Nucleus accumbens (tissue), 56 donors: ENCODE measurements at places on chromosomes 4 and X.

- no peak for DNase-seq
Measured at GRCh38 chr4:53055716-53056403, 193.7 kb downstream of the RASL11B start.

DNA sequence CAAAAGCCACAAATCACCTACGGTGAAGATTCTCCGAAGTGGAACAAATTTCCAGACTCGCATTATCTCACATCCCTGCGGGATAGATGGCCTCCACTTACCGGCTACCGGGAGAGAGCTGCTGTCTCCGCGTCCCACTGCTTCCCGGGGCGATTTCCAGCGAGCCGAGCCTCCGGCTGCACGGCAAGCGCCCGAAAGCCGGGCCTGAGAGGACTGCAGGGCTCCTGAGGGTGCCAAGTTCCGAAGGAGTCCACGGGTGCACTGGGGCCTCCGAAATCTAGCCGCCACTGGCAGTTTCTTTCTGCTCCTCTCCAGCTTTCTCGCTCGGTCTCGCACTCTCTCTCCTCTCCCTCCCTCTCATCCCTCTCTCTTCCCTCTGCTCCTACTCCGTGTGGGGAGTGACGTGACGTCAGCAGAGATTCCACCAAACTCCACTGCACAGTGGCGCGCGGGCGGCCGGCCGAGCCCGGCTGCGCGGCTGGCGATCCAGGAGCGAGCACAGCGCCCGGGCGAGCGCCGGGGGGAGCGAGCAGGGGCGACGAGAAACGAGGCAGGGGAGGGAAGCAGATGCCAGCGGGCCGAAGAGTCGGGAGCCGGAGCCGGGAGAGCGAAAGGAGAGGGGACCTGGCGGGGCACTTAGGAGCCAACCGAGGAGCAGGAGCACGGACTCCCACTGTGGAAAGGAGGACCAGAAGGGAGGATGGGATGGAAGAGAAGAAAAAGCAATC, 14.0 kb upstream of the PITX2 start:
- no peak for DNase-seq

DNA sequence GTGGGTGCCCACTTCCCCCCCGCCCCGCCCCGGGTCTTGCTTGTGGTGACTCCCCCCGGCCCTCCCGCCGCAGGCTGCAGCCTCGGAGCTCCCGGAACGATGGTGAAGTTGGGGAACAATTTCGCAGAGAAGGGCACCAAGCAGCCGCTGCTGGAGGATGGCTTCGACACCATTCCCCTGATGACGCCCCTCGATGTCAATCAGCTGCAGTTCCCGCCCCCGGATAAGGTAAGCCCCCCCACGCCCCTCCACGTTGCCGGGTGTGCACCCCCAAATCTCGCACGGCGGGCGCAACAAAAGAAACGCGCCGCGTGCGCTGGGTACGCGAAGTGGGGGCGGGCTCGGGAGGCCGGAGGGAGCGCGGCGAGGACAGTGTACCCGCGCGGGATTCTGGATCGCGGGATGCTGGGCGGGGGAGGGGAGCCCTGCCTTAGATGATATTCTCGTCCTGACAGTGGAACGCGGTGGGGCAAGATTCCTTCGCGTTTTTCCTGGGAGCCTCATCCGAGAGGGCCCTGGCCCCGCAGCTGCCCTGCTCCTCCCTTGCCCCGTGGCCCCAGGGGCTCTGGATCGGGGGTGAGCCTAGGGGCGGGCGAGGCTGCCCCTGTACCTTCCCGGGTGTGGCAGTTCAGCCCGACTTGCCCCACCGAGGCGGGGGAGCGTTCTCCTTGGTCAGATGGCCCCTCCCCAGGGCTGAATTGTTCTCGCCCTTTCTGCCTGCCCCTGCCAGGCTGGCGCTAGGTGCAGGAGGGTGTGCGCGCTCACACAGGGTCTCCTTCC, 819 bp downstream of the NSG1 start:
- no peak for DNase-seq

DNA sequence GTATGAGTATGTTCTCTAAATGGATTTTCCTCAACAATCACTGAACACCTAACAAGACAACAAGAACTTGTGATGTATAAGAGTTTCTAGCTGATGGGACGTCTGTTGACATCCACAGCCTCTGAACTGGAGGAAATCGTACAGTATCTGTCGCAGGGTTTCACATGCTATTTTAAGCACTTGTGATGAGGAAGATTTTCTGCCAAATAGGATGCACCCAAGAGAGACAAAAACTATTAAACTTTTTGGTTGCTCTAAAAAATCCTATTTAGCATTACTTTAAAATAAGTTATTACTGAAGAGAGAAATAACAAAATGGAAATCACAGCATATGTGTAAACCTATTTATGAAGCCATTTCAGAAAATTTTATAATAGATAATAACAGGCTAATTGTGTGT, 356.1 kb upstream of the SLC7A11 start:
- DNase-seq = no peak

- DNase-seq = no peak
Measured at GRCh38 chr4:8838961-8839431, 32.6 kb downstream of the HMX1 start.

- no peak for DNase-seq
Measured at GRCh38 chr4:52103319-52103718, 52.2 kb downstream of the SPATA18 start.

- DNase-seq = no peak
Measured at GRCh38 chr4:29908276-29908675, 811.9 kb upstream of the PCDH7 start.

DNA sequence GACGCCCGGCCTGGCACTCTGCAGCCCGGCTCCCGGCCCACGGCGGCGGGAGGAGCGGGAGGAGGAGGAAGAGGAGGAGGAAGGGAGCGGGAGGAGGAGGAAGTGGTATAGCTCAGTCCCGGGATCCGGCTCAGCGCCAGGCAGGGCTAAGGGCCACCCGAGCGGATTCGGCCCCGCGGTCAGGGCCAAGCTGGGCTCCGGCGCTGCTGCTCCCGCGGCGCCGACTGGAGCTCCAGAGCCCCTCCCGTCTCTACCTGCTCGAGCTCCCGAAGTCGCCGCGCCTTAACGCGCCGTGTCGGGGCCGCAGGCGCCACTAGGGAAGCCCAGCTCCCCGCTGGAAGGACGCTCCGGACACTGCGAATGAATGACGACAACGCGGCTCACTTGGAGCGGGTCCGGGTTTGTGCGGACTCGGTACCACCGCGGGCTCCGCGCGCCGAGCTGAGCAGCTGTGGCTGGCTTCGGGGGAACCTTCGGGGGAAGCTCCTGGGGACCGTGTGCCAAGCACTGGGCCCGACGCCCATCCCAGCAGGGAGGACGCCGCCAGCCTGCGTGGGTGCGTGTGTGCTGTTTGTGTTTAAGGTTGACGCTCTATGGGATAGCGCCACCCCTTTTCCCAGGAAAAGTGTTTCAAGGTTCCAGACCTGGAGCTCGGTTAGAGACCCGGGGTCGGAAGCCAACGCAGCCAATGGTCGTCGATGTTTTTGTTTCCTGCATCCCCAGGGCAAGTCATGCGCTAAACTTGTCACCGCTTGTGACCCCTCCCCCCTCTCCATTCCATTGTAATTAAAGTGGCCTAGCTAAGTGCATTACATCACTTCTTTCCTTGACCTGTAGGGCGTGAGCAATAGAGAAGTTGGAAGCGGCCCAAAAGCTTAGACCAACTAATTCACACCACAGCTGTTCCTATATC, at the start of gene TBC1D9:
Gene TBC1D9, minus strand, starts transcription at position 67 of the 913 bp plus-strand sequence. CDS start 340 bp downstream, outside the sequence.
- peak; percentile 23 for DNase-seq

DNA sequence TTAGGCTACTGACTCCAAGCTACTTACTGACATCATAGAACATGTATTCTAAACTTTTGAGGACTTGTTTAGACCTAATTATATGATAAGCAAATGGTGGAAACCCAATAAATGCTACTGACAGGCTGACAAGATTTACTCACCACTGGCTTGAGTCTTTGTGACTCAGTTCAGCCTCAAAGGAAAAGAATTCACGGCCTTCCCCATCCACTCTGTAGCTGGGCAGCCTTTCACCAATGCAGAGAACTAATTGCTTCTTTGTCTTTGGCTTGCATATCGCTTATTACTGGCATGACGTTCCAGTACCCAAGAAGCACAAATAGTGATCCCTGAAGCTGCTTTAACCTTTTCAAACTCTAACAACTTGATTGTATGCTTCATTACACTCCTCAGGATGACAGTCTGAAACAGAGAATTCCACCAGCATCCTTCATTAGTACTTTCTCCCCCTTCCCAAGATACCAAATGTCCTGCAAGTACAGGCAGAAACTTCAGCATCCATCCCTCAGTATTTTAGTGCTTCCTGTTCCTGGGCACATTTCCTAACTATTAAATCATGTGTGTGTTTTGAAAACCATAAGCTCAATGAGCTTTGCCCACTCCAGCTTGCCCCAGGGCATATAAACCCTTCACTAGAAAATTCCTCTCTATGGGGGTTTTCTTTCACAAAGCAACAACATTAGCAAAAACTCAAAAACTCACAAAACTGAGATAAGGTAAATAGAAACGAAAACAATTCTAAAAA, 298.1 kb upstream of the SLC7A11 start:
- DNase-seq = no peak

- DNase-seq = no peak
Measured at GRCh38 chrX:123424546-123424945, 240.5 kb downstream of the GRIA3 start.

DNA sequence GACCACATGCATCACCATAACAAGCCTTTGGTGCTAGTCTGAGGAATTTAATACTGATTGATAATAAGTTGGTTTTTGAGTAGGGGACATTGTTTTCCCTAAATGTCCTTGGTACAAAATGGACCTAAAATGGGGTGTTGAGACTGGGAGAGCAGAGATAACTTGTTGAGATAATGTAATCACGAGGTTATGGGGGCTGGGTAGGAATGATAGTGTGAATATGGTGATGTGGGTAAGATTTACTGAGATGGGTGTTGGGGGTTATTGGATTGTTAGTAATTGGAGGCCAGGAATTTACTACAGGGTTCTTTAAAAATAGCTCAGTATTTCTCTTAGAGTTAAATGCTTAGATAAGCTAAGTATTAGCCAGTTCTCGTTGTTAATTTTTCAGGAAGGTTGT, 3.9 kb downstream of the BMP2K start:
- no peak for DNase-seq

GRCh38 chr4:110737931-110738330, 115.1 kb upstream of the PITX2 start:
- no peak for DNase-seq

DNA sequence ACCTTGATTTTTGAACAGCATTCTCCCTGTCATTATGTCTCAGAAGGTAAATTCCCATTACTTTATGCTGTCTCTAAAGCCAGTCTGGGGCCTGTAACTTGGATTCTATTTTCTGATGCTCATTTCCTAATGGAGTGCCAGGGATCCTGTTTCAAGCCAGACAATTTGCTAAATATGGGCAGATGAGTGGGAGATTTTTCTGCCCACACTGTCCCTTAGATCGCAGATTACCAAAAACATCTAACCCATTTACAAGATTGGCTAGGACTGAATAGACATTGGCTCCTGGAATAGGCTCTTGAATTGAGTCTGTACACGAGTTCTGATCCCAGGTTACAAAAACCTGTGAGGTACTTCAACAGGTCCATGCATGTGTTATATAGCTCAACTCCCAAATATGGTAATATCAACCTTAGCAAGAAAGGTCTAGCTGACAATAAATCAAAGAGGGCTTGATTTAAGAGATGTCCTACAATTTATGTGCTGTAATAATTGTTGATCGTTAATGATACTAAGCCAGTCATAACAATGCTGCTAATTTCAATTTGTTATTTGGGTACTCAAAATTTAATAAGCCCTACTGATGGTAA, 5.7 kb downstream of the GPC3 start:
- no peak for DNase-seq

DNA sequence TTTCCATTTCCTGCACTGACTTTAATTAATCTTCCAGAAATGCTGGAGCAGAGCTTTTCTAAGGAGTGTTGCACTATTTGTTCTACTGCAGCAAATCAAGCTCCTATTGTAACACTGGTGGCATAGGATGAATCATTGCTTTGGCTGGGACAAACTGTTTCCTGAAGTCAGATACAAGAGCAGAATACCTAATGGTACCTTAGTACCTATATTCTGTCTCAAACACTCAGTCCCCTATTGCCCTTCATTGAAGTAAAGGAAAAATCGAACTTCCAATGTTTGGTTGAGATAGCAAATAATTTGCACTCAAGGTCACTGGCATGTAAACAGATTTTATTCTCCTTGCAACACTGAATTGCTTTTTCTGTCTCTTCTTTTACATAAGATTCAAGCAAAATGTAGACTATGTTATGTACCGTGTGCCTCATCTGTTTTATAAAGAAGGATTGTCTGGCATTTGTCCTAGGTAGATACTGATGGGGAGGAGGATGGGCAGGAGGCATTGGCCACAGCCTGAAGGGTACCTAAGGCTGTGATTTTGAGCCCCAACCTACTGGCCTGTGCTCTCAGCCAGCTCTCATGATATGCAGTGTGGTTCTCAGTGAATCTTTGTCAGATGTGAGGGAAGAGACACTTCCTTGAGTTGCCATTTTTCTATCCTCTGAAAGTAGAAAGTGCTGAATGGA, 141.6 kb downstream of the AASDH start:
- no peak for DNase-seq

- DNase-seq = no peak
Measured at GRCh38 chr4:56142088-56142487, 193.3 kb downstream of the CEP135 start.

GRCh38 chrX:55074851-55075467, at the start of gene PAGE2B:
PAGE2B (plus strand) TSS chrX:55075030; CDS start chrX:55076042, 1,012 bp downstream.
- no peak for DNase-seq

- no peak for DNase-seq
Measured at GRCh38 chr4:95295157-95295556, 253.6 kb downstream of the UNC5C start.

- DNase-seq = no peak
Measured at GRCh38 chr4:149166876-149167275, 648.8 kb downstream of the IQCM start.

- DNase-seq = no peak
Measured at GRCh38 chrX:31329298-31329697, 257.5 kb upstream of the FTHL17 start.
